ENCODE measurements at places on chromosomes 13 and 19.

- no peak for DNase-seq
These were observed 99.0 kb upstream of the TNFSF11 start for GRCh38 chr13:42474954-42475353.

- no peak for DNase-seq
These were observed 799.7 kb downstream of the DACH1 start for GRCh38 chr13:71067165-71067815.

DNA sequence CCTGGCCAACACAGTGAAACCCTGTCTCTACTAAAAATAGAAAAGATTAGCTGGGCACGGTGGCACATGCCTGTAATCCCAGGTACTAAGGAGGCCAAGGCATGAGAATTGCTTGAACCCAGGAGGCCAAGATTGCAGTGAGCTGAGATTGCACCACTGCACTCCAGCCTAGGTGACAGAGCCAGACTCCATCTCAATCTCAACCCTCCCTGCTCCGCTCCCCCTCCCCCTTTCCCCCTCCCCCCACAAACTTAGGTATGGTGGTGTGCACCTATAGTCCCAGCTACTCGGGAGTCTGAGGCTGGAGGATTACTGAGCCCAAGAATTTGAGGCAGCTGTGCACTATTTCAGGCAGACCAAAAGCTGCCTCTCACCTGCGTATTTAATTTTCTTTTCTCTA is 21.6 kb upstream of the RNF113B start:
- DNase-seq = no peak

GRCh38 chr19:39409208-39410016 is 2.8 kb downstream of the ZFP36 start:
- no peak for DNase-seq

- DNase-seq = no peak
These were observed 6.5 kb downstream of the KCNN4 start for GRCh38 chr19:43774103-43774939.

DNA sequence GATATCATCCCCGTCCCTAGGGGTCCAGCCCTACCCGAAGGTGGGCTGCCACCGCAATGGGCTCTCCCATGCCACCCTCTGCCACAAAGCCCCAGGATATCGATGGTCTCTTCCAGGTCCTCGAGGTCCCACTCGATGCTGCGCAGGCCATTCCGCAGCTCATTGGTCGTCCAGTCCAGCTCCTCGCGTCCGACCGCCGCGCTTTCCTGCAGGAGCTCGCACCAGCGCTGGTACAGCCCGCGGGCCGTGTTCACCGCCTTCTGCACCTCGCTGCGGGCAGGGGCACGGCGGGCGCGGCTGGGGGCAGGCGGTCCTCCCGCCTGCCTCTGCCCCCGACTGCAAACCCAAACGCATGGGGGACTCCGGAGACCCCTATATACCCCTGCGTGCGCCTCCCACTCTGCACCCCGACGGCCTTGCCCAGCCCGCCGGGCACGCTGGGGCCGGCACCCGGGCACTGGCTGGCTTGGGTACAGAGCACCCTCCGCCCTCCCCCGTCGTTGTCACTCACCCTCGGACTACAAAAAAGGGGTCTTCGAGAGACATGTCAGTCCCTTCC is 468 bp downstream of the STX10 start:
- no peak for DNase-seq
